Effector memory CD4-positive, alpha-beta T cell (primary cell): ENCODE measurements at places on chromosomes 16 and 17.

- no peak for DNase-seq
These were observed 5.8 kb downstream of the WIPF2 start for GRCh38 chr17:40224718-40225550.

DNA sequence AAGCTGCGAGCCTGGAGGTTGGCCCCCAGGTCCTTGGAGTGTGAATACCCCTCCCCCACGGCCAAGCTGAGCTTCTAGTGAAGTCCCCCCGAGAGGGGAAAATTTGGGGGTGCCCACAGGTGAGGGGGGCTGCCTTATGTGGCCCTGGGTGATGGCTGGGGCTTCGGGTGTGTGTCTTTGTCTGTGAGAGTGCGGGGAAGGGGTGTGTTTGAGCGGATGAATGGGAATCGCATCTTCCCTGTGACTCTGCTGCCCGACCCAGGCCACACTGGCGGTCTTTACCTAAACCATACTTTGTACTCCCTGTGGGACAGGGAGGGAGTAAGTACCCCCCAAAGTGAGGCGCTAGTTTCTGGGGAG is 1.3 kb downstream of the SBK1 start:
- DNase-seq, result no peak

DNA sequence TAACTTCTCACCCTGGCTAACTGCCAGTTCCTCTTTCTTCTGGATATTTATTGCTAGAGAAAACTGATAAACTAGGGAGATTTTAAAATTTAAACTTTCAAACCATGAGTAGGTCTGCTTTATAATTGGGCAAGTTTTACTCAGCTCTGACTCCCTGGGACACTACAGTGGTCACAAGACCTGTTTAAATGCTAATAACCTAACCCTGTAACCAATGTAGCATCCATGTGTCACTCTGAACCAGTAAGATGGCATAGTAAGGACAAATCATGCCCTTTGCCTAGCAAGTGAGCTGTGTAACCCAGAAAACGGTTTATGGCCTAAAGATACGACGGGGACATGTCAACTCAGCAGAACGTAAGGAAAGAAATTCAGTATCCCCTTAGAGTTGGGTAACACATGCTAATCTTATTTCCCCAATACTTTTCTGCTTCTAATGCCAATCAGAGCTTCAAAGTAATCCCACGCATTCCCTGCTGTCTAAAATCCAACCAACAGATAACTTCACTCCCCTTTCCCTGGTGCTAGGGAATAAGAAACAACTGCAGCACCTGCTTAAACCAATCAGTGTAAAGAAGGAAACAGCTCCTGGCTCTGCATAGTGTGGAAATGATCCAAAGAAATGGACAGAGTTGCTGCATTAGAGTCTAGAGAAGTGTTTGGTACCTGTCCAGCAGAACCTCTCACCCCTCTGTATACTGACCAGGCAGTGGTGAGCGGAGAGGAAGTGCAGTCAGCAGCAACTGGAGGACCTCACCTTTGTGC is 85.7 kb downstream of the NCOR1 start:
- no peak for DNase-seq

DNA sequence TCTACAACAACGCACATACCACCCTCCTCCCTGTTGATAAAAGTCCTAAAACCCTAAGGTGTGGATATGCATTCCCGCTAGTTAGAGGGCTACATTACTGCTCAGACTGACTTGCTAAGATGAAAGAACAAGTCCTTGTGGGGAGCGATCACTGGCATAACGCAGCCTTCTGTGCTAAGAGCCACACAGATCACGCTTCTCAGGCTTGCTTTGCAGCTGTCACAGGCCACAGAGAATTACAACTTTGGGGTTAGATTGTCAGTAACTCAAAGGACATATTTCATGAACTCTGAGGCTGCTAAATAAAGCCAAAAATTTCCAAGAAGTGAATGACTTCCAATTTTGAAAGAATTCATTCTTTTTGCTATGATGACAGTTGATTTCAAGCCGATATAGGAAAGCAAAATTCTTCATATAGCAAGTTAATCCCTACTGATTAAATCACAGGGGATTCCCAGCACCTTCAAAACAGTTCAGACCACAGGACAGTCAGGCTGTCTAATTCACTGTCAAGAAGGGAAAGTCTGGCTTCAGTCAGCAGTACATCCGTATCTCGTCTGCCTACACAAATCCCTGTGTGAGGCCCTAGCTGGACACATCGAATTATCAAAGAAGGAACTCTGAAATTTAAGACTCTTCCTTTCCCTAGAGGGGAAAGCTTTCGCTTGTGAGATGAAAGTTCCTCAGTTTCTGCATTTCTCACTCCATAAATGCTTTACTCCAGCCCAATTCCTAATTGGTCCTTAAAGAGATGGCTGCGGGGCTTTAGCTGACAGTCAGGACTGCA is 107.1 kb downstream of the VPS53 start:
- no peak for DNase-seq

DNA sequence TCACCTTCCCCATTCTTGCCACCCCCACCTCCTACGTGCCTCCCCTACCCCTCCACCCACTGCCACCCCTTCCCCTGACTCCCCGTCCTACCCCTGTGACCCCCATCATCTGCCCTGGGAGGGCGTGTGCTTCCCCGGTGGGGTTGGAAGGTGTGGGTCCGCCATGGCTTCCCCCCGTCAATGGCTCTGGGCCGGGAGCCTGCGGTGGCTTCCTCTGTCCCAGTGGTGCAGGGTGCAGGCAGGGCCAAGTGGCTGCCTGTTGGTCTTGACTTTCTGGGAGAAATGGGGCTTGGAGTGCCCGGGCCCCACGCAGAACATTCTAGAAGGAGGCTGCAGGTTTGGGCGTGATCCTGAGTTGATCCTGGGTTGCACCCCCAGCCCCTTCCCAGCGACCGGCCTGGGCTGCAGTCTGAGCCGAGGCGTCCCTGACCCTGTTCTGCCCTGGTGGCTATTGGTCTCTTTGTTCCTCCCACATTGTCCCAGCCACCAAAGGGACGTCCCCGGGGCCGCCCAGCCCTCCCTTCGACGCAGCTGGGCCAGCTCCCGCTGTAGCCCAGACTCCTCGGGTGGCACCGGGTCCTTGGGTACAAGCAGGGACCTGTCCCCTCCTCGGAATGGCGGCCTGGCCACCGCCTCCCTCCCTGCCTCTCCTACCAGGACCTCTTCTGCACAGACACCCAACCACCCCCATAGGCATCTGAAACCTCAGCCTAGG is 25.7 kb downstream of the GSE1 start:
- DNase-seq, result no peak

DNA sequence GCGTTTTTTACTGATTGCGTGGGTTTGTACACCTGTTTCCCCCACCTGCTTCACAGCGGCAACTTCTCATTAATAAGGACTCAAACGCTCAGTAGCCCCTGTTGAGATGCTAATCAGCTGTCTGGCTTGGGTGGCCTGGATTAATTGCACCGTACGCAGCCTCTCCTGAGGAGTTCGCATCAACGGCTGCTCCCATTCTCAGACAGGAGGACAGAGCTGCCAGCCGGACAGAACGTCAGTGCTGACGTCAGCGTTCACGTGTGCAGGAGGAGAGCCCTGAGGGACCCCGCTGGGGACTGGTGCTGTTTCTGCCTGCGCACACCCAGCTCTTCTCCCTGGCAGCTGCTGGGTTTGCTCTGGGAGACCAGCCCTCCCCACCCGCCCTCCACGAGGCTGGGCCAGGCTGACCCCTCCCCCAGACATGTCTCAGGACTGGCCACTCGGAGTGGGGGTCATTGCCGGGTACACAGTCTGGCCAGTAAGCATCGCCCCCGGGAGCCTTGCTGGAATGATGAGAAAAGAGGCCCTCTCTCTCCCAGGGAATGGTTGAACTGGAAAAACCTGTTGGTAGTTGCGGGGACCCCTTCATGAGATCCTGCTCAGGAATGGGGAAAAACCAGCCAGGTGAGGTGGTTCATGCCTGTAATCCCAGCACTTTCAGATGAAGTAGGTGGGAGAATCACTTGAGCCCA is 5.7 kb upstream of the BANP start:
- no peak for DNase-seq

DNA sequence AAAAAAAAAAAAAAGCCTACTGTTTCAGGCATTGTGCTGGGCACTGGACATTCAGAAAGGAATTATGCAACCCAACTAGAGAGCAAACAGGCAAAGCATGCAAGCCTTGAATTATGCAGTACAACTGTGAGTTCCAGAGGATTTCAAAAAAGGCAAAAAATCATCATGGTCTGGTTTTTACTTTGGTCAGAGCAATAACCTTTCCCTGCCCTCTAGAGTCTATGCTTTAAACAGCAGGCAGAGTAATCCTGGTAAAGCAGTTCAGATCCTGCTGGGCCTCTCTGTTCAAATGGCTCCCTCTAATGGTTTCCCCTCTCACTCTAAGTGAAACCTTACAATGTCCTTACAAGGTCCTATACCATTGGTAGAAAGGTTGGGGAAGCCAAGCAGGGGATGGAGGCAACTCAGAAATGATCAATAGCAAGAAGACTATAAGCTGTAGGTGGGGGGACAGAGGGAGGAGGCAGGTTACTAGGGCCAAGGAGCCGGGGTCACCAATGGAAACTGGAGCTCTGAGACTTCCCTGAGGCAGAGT is 4.6 kb upstream of the TAF15 start:
- DNase-seq, result no peak

DNA sequence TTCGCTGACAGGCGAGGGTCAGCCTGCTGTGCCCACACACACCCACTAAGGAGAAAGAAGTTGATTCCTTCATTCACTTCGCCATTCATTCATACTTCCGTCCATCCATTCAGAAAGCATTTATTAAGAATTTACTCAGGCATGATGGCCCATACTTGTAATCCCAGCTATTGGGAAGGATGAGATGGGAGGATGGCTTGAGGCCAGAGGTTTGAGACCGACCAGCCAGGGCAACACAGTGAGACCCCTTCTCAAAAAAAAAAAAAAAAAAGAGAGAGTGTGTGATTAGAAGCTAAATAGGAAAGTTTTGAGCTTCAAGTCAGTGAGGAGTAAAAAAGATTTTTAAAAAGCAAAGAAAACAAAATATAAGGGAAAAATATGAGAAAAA is 8.7 kb downstream of the CES2 start:
- DNase-seq, result no peak

GRCh38 chr17:38969281-38969680 is 2.1 kb upstream of the FBXO47 start:
- DNase-seq, result no peak

- DNase-seq, result no peak
These were observed 420.1 kb downstream of the HS3ST4 start for GRCh38 chr16:26111900-26112299.

DNA sequence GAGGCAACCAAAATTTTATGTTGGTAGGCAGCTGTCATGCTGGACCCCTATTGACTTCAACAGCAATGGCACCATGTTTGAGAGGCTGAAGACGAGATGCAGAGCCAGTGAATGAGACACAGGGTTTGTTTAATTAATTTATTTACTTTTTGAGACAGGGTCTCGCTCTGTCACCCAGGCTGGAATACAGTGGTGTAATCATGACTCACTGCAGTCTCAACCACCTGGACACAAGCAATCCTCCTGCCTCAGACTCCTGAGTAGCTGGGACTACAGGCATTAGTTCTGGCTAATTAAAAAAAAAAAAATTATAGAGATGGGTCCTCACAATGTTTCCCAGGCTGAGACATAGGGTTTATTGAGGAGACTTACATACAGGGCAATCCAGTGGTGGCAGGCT is 36.2 kb upstream of the PPM1D start:
- DNase-seq, result no peak

DNA sequence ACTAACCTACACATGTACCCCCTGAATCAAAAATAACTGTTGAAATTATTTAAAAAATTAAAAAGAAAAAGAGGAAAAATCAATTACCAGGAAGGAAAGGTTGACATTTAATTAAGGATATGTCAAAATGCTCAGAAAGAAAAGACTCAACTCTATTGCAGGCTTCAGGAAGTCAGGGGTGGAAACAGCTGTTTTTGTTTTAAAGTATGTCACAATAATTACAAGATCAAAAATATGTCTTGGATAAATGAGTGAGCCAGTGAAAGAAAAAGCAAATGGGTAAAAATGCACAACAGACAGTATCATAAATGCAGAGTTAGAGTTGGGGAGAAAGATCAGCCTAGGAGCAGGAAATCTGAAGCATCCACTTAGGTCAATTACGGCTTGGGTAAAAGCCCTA is 146.0 kb downstream of the CDH11 start:
- no peak for DNase-seq

DNA sequence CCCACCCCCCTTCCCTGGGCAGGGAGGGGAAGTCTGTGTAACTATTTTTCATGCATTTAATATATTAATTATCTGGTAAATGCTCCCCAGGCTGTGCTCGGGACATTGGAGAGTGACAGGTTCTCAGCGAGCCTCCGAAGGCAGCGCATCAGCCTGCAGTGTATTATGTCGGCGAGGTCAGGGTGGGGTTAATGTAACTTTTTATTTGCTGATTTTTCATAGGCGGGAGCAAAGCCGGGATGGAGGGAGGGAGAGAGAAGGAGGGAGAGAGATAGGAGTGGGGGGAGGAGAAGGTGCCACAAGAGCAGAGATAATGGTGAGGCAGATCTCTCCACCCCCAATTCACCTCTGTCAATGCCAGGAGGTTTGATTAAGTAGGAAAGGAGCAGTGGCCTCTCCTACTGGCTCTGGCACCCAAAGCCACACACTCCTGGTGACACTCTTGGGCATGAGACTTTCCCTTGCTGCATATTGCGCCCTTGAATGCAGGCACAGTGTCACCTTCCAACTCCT is 104.0 kb downstream of the MRM1 start:
- DNase-seq, result no peak

- no peak for DNase-seq
These were observed 31.0 kb upstream of the PITPNA start for GRCh38 chr17:1593630-1593931.

- DNase-seq, result no peak
These were observed 124.7 kb downstream of the HS3ST2 start for GRCh38 chr16:22938647-22939046.

DNA sequence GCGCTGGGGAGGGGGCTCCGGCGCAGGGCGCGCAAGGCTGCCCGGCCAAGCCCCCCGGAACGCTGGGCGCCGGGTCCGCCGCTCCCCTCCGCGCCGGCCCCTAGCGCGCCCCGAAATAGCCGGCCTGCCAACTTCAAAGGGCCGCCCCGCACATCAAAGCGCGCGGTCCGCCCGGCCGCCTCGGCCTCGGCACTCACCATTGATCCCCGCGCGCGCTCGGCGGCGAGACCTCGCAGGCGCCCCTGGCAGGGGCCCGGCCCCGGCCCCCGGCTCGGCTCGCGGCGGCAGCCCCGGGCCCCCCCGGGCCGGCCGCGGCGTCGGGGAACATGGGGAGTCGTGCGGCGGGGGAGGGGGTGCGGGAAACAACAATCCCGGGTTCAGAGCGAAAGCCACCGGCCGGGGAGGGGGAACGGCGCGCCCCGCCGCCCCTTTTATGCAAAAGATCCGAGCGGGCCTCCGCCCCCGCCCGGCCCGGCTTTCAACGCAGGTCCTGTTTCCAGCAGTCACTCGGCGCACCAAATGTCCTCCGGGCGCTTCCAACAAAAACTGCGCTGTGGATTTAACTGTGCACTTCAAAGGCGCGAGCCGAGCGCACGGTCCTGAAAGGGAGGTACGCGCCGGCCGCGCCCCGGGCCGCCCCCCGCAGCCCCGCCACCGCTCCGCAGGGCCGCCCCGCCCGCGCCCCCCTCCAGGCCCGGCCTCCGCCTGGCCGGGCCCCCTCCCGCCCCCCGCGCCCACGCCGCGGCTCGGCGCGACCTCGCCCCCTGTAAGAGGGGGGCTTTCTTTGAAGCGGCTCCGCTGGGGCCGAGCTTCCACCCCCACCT is 608 bp downstream of the AXIN2 start:
- DNase-seq, result peak; percentile 71
